Bone marrow (tissue), 2 donors: ENCODE measurements at places on chromosomes 2 and 18.

DNA sequence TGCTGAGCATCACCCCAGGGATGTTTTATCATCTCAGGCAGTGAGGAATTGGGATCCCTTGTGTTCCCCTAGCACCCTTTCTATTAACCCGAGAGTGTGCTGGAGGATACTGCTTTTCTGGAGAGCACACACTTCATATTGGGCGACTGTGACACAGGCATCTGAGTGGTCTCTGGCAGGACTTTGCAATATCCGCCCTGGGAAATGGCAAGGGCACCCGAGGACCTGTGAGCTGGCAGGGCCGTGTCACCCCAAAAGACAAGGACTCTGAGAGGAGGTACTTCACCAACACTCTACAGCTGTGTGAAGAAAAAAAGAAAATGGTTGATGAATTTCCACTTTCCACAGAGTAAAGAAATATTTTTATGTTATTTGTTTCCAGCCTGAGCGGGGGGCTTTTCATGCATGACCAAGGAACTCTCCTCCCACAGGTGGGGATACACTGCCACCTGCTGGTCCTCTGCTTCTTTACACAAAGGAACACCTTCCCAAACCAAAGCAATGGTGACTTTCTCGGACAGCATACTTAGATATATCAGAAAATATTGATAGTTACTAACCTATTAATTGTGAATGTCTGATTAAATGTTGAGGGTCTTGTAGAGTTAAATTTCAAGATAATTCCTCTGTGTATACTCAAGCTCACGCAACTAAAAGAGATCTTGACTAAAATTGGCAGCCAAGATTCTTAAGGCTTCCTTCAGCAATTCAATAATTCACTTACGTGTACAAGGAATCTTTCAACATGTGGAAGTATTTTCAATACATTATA is 45.9 kb upstream of the REG3G start:
- no peak for DNase-seq

GRCh38 chr2:62404913-62405312 is 101.1 kb downstream of the TMEM17 start:
- no peak for DNase-seq

DNA sequence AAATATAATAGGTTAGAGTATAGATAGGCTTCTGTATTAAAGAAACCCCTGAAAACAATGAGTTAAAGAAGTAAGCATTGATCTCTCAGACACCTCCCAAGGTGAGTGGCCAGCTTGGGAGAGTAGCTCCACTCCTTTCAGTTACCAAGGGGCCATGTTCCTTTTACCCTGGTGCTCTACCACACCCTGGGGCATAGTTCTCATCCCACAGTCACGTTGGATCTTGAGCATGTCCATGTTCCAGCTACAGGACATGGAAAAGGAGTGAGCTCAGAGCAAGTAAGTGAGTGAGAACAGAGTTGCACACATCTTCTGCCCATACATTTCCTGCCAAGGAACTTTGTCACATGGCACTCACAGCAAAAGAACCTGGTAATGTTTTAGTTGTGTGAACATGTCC is 325.9 kb upstream of the SLC39A10 start:
- DNase-seq: no peak

- no peak for DNase-seq
These were observed 84.9 kb downstream of the SCN1A start for GRCh38 chr2:166042768-166043390.

DNA sequence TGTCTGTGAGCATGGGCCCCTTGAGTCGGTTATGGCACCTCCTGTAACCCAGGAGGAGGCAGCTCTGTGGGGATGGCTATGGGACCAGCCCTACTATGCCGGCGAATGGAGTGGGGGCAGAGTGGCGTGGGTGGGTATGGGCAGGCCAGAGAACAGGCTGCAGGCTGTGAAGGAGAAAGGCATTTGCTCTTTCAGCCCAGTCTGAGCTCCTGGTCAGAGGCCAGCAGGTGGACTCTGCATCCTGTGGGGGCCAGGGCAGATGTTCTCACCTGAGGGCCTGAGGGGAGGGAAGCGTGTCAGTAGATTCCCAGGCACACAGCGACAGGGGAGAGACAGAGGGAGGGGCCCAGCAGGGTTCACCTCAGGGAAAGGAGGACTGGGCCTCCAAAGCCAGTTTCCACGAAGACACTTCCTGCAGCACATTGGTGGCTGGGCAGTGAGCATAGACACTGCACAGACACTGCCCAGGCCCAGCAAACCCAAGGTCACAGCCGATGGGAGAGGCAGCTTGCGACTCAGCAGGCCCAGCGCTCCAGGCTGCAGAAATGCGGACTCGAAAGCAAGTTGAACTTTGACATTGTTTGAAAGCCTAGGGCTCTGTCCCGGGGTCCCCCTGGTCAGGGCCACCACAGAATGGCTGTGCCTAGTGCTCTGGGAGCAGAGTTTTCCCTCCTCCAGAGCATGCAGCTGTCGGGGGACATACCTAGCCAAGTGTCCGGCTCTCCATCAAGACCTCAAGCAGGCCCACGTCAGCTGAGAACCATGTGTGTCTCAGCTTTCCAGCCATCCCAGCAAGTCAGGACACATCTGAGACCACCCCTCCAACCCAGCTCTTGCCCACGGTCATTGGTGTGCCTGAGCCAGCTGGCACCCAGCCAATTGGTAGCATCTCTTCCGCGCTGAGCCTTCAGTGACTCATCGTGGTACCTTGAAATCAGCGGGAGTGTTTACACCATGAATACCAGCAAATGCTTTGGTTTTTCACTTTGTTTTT is 53.8 kb downstream of the TGOLN2 start:
- DNase-seq: no peak

- DNase-seq: no peak
These were observed 35.6 kb downstream of the FBLN7 start for GRCh38 chr2:112173646-112174319.
